Caco-2 (cell line): ENCODE measurements at places on chromosomes 7 and 10.

- DNase-seq: peak; percentile 58
Observed at GRCh38 chr7:137992550-137993394, 9.1 kb downstream of the CREB3L2 start.

DNA sequence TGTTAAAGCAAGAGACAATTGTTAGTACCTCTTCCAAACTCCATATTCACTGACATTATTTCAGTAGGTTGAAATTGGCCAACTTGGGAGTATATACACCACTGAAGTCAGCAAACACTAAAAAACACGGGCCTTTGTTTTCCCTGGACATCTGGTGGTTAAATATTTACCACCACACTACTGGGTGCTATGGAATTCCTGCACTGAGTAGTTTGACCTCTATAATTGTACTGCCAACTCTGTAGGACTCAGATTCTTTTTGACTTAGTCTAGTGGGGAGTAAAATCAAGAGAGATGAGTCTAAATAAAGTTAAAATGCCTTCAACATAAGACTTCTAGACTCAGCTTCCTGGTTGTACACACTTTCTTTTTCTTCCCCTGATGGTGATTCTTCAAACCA, 41.3 kb upstream of the TES start:
- DNase-seq: no peak

DNA sequence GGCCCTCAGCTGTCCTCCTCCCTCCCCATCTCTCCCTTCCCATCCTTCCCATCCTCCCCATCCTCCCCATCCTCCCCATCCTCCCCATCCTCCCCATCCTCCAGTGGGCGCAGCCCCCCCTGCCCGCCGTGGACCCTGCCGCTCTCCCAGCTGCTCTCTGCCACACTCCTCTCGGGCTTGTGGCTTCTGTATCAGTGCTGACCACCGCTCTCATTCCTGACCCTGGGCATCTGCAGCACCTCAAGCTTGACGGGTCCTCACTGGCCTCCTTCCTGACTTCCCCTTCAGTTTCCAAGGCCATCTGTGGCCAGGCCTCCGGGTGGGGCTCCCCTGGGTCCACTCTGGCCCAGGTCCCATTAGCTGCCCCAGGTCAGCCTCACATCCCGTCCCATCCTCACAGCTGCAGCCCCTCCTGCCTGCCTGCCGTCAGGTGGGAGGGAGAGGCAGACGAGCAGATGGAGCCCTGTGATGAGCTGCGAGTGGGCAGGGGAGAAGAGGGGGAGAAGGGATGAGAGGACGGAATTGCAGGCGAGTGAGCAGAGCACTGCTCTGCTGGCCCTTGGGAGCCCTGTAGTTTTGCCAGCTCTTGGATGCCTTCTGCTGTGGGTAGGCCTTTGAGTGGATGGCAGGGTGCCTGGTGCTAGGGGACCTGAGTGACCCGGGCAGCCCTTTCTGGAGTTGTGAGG, 35.7 kb downstream of the LHPP start:
- DNase-seq: no peak

DNA sequence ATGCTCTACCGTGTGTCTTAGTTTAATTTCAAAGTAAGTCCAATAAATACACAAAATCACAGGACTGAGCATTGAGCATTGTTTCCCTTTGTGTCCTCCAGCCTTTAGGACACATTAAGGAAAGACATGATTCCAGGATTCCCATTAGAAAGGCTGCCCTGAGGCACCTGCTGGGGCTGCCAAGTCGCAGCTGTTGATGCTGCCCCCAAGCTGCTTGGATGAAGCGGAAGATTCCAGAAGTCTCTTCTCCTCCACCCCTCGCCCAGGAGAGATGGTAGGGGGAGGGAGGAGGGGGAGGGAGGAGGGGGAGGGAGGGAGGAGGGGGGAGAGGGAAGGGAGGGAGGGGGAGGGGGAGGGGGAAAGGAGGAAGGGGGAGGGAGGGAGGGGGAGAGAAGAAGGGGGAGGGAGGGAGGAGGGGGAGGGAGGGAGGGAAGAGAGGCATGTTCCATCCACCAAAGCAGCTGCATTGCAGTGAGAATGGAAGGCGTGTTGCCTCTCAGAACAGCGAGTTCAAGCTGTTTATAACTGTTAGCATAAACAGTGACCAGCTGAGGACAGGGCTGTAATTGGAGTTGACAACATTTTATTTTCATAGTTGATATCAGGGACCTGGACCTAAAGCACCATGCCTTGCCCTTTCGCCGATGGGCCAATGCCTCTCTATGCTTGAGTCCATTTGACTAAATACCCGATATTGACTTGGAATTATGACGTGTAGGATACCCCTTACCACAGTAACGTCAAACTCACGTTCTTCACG, 67.3 kb downstream of the DIP2C start:
- no peak for DNase-seq

GRCh38 chr7:3158341-3158760, 114.7 kb upstream of the CARD11 start:
- no peak for DNase-seq

- DNase-seq: no peak
Observed at GRCh38 chr10:93612311-93612710, at the start of gene PDE6C. Gene PDE6C (plus strand): TSS chr10:93612537. CDS start chr10:93612726, 189 bp downstream.
